Activated T-cell treated with anti-CD3 and anti-CD28 coated beads for 1 hour (primary cell): ENCODE measurements at places on chromosomes 7 and 10.

DNA sequence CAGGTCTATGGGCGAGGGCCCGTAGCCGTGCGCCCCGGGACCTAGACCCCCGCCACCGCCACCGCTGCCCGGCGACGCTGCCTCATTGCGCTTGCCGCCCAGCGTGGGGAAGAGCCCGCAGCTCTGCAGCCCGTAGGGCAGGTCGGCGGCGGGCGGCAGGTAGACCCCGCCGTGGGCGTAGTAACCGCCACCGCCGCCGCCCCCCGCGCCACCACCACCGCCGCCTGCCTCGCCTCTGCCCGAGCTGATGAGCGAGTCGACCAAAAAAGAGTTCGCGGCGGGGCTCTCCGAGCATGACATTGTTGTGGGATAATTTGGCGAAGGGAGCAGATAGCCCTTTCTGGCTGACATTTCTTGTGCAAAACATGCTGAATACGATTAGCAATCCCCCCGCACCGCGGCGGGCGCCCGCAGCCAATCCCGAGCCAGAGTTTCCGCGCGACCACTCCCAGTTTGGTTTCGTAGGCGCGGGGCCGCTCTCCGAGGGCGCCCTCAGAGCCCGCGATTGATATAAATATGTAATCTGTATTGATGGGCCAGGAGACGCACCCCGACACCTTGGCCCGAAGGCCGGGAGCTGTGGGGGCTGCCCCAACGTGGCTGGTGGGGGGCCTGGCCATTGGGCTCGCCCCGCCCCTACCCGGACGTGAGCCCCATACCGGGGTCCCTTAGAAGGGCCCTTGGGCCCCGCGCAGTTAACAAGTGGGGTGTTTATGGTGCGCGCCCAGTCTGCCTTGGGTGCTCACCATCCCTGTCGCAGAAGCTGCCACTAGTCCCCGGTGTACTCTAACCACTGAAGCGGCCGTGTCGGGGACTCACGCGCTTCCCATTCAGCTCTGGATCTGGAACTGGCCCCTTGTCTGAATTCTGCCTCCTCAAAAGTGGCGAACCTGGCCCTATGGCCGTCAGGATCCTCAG is at the start of gene HOXA10:
Gene HOXA10, minus strand, starts transcription at position 365 of the 918 bp plus-strand sequence. Its CDS starts 14 bp downstream, at position 351.
- no peak for DNase-seq

GRCh38 chr7:148967602-148968001 is 60.7 kb downstream of the PDIA4 start:
- DNase-seq, result no peak

DNA sequence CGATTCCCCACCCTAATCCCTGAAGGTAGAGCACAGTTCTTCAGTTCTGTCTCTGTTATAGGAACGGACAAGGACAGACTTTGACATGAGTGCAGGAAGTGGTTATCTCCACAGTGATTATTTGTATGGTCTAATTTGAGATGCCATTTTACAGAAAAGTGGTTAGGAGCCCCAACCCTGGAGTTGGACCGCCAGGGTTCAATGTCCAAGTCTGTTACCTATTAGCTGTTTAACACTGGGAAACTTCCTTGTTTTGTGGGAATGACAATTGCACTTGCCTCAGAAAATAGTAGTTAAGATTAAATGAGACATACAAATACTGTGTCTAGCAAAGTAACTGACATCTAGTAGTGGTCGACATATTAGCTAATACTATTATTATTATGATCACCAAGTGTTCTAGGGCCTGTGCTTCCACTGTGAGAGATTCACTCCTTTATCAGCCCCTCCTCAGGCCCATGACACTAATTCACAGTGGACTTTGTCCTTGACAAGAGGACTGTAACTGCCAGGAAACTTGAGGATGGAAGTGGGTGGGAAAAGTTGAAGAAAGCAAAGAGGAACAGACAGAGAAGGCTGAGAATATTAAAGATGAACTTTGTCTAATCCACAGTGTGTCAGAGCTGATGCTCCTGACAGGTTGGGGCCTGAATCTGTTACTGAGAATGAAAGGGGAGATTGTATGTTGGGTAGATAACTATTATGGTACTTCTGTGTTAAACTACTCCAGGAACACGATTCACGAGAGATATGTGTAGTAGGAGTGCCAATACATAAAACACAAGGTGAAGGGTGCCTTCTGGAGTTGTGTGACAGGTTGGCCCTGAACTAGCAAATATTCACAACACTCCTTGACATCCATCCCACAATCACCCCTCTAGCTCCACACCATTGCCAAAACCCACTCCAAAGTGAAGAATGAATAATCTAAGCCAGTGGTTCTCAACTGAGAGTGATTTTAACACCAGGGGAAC is 66.4 kb downstream of the TAC1 start:
- DNase-seq, result no peak

DNA sequence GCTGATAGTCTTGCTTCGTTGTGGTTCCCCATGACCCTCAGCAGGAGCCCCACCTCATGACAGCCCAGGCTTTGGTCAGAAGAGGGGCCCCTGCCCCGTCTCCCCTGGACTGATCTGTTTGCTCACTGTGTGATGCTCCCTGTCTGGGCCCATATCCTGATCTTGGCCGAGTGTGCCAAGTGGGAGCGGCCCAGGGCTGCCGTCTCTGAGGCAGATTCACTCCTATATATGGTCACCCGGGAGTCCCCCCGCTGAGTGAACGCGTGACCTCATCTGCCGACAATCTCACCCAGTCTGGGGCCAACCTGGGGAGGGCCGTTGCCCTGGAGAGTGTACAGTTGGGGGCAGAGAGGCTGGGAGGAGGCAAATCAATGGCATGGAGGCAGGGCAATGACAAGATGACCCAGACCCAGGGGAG is 34.5 kb downstream of the PPIF start:
- no peak for DNase-seq

DNA sequence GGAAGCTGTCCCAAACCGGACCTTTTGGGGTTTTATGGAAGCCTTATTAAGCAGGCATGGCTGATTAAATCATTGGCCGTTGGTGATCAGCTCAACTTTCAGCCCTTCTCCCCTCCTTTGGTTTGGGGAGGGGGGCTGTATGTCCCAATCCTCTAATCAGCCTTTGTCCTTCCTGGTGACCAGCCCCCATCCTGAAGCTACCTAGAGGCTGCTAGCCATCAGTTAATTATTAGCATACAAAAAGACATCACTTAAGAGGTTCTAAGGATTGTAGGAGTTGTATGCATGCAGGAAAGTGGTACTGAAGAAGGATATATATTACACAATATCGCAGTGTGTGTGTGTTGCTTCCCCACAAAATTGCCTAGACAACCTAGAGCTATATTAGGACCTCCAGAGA is 553.3 kb upstream of the FZD8 start:
- DNase-seq, result no peak

GRCh38 chr7:3243680-3244079 is 57.4 kb upstream of the SDK1 start:
- no peak for DNase-seq

DNA sequence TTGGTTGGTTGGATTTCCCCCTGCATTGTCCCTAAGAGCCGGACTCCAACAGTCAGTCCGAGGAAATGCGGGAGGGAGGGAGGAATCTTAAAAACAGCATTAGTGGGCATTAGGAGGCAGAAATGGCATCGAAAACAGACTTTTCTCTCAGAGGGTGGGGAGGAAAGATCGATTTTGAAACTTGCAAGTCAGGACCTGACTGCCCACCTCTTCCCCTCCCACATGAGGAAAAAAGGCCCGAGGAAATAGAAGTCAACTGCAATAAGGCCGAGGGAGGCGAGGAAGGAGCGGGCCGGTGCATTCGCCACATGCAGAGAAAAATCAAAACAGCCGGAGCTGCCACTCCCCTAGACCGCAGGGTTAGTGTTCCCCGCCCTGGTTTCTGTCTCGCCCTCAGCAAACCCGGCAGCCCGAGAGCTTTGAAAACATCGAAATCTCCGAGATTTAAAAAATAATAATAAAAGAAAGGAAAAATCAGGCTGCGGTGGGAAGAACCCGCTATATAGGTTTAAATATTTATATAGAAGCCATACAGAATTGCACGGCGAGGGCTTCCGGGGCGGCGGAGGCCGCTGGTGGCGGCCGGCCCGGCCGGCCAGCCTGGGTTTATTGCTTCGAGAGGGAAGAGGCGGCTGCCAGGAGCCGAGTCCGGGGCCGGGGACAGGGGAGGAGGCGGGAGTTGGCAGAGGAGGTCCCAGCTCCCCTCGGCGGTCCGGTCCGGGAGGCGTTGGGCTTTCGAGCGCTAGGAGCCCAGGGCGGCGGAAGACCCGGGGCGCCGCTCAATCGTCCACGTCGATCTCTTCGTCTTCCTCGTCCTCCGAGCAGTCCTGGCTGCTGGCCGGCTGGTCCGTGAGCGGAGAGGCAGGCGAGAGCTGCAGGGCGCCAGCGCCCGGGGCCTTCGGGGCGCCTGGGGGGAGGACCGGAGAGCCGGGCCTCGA is 2.5 kb downstream of the LBX1 start:
- DNase-seq, result no peak

DNA sequence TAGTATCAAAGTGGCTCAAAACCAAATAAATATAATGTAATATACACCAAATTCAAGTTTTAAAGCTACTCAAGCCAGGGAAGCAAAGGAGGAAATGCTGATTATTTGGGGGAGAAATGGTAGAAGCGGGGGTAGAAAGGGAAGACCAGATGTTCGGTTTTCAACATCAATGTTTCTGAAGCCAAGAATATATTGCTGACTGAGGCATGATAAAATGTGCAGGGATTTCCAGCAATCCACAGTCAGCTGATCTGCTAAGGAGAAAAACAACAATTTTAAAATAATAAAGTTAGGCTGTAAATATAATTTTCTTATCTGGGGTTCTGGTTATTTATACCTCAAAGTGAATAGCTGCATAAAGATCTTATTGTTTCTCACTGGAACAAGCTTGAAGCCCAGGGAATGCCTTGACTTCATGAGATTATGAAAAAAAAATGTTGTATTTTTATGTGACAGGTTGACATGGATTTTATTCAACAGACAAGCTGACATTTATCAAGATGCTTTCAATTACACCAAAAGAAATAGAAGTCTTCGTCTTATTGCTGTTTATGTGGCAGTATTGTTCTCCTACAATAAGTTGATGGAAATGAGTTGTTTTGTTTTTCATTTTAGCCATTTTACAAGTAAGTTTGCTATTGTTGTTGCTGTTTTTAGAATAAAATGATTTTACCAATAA is 28.6 kb upstream of the BMPER start:
- no peak for DNase-seq

- DNase-seq, result no peak
Measured at GRCh38 chr10:53233749-53234148, 461.2 kb upstream of the MBL2 start.

DNA sequence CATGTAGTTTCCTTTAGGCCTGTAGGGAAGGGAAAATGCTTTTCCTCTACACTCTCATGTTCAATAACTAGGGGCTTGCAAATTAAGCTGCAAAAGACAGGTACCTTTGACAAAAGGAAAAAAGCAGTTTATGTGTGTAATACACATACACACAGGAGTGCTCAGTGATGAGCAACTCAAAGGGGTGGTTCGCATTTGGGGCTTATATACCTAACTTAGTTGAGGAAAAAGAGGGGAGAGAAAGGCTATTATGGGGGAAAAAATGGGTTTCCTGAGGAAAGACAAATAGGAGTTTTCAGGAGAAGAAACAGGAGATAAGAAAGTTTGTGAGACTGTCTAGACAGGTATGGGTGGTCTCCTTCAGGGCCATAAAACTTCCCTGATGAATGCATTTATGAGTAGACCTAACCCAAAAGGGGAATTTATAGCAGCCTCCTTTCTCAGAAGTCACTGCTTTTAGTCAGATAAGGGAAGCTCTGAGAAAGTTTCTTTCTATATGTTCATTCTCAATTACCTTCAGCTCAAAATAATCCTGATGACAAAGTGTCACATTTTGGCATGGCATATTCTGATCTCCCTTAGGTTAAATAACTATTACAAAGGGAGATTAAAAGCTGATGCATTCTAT is 55.2 kb upstream of the EZH2 start:
- no peak for DNase-seq

GRCh38 chr7:6709808-6710207 is 3.1 kb upstream of the ZNF12 start:
- no peak for DNase-seq

DNA sequence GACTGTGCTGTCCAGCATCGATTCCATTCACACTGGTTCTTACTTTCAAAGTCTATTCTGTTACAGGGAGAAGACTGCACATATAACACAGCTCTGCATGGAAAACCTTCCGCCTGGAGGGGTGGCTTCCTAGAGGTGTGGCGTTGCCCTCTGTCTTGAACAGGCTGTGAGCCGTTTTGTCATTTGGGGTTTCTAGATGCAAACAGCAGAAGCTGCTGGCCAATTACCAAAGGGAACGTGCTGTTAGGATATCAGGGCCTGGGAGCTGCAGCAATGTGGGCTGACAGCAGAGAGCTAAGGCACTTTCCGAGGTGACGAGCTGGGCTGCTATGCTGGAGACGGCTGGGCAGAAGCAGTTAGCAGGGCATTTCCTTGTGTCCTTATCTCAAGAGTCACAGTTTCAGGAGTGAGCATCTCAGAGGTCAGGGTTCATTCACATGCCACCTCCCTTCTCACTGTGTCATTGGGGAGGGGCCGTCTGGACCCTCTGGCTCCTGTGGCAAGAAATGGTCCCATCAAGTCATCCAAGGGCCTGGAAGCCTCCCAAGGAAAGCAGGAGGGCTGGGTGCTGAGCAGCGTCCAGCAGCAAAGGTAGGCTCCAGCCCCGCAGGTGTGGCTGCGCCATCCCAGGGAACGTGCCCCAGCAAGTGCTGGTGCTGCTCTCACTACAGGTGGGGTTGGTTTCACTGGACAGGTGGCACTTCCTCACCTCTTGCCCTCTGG is 106.5 kb downstream of the WDR37 start:
- DNase-seq, result no peak

GRCh38 chr7:77481615-77482014 is 55.5 kb upstream of the PTPN12 start:
- DNase-seq, result no peak

GRCh38 chr7:41037691-41038090 is 665.2 kb downstream of the INHBA start:
- no peak for DNase-seq

GRCh38 chr10:8407501-8408021 is 353.1 kb downstream of the GATA3 start:
- no peak for DNase-seq

DNA sequence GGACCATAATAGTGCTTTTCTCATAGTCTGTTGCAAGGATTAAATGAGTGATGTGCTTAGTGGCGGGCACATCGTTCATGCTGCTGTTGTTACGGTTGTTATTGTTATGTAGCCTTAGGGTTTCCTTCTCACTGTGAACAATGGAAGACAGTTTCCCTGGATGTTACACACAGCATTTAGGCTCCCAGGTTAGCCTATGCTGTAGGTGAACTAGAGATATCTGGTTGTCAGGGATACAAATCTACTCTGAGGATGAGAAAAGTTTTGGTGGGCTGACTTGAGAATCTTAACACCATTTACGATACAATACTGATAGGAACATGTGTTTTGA is 14.7 kb downstream of the SH3PXD2A start:
- no peak for DNase-seq

GRCh38 chr10:110947061-110947595 is 27.7 kb downstream of the SHOC2 start:
- DNase-seq, result no peak
